A673 (cell line): ENCODE measurements at places on chromosomes 4 and X.

- no peak for DNase-seq
Observed at GRCh38 chrX:153493085-153493484, 1.7 kb upstream of the BGN start.

- DNase-seq = no peak
Observed at GRCh38 chrX:40908857-40909475, 173.6 kb upstream of the MED14 start.

DNA sequence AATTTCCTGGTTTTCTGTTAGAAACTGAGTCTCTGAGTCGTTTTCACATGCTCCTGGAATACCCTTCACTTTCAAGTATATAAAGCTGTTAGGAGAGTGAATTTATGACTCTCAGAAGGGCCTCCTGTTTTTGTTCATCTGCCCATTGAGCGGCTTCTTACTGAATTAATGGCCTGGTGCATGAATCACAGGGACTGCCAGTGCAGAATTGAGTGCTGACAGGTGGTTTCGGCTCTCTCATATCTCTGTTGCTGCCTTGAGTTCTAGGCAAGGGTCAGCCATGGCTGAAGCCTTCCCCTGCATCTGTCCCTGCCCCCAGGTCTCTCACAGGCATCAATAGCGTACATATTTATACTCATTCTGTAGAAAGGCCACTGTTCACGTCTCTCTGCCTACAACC lies 22.7 kb upstream of the SEPSECS start:
- no peak for DNase-seq

DNA sequence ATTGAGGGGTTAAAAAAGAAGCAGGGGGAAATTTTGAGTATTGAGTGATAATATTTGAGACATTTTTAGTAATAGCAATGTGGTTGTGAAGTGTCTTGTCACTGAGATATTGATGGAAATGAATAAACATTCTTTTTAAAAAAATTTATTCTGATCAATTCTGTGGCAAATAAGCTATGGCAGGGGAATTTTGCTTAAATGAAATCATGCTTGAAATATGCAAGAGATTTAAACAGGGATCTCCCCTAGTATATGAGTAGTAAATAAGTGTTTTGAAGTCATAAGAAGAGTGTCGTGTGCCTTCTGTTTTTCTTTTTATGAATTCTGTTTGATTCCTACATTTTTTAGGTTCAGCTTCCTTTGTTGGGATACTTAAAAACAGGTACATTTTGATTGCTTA lies 23.2 kb downstream of the IL15 start:
- DNase-seq = no peak

DNA sequence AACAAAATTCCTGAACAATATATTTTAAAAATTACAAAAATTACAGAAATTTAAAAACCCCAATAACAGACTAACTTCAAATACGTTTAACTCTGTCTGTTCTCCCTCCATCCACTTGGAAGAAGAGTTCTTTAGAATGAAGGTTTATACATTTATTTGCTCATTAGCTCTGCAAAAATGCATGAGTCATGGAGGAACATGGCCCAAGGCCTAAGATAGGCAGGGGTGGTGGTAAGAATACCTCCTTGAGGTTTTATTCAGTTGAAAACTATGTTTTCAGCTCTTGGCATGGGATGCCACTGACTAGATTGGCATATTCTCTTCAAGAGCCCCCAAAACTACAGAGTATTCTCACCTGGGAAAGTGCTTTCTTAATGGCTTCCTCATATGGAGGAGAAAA lies 8.8 kb upstream of the LRRC66 start:
- DNase-seq = no peak

- DNase-seq = no peak
Observed at GRCh38 chr4:78297116-78297800, 240.1 kb downstream of the FRAS1 start.

DNA sequence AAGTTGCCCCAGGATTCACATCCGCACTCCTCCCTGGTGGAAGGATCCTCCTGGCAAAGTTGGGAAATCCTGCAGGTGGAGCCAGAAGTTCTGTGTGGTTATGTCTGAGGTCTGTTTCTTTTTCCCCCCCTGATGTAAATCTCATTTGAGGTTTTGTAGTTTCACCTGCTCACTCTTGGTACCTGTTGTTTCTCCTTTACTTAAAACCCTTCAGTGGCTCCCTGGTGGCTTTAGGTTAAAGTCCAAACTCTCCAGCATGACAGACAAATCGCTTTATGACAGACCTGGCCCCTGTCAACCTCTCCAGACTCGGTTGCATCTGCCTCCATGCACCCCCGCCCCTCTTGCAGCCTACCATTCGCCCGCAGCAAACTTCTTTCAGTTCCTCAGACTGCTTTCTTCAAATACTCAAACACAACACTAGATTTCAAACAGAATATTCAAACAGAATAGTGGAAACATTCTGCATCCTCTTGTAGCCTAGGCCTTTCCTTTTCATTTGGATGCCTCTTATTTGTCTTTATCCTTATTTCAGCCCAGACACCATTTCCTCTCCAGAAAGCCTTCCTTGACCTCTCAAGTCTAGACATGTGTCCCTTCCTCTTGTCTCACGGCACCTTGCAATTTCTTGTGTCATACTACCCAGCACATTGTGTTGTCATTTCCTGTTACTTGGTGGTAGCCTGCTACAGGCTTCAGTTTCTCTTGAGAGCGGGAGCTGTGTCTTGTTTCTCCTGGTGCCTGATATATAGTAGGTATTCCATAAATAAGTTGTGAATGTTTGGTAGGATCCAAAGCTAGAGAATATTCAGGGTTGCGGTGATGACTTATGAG lies 24.8 kb downstream of the IL13RA1 start:
- no peak for DNase-seq

GRCh38 chr4:141080668-141081067 lies 52.6 kb downstream of the RNF150 start:
- DNase-seq = no peak

DNA sequence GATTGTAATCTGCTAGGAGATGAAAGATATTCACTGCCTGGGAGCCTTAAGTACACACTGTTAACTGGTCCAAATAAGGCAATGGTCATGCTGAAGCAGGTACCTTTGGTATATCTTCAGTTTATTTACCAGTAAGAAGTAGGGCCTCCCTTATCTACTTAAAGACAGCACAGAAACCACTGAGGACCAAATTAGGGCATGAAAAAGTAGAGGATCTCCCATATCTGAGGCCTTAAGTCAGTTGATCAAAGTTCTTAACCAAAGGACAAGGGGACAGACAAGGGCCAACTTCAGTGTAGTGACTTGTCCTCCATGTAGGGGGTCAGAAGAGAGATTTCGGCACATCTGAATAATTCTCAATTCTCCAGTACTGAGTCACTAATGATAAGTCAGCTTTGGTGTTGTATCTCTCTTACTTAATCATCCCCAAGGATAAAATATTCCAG lies 59.1 kb downstream of the AMELX start:
- DNase-seq = no peak

DNA sequence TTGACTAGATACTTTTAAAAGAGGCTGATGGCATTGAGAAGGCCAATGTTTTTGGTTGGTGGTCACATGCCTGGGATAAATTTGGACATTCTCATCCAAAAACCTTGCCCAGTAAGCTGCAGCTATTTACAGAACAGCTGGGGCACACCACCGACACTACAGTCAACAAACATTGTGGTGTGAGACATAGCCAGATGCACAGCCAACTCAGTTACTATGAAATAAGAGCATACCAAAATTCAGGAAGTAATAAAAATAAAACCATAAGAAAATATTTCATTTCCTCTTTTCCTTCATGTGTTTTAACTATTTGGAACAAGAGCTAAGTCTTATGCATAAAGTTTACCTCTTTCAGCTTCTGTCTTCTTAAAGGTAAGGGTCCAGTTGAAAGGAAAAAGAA lies 8.8 kb downstream of the PPM1K start:
- no peak for DNase-seq

GRCh38 chrX:44058339-44058738 lies 85.1 kb upstream of the NDP start:
- no peak for DNase-seq

- DNase-seq = no peak
Observed at GRCh38 chr4:128859887-128860677, 50.6 kb downstream of the JADE1 start.
